H1 (cell line): ENCODE measurements at places on chromosomes 5 and 9. TPM values are rescaled to one million over a fixed set of nuclear protein-coding genes. Genes with fewer than 3 reads are reported as not detected.

DNA sequence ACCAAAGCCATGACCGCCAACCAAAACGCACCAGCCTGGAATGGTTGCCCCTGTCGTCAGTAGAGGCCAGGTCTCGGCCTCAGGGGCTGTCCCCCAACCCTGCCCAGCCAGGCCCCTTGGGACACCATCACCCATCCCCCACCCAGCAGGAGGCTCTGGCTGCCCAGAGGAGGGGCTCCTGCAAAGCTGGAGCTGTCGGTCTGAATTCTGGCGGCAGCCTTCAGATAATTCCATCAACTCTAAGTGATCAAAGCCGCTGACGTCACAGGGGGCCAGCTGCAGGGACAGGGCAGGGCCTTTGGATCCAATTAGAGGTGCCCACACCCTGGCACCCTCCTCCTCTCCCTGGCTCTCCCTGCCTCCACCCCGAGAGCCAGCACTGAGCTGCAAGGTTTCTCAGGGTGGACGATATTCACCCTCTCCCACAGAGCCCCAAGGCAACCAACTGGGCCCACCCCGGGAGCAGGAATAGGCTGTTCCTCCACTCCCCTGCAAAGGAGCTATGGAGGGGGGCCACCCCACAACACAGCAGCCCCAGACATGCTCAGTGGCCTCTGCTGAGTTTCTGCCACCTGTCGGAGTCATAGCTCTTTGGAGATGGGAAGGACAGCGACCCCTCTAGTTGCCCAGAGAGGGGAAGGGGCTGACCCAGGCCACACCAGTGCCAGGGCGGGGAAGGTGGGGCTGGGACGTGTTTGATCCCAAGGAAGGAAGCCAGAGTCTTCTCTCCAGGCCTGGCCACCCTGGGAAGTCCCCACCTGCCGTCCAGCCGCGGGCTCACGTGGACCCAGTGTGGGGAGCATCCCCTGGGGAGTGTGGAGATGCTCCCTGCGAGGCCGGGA, 78.4 kb downstream of the NTNG2 start:
- no peak for DNase-seq

DNA sequence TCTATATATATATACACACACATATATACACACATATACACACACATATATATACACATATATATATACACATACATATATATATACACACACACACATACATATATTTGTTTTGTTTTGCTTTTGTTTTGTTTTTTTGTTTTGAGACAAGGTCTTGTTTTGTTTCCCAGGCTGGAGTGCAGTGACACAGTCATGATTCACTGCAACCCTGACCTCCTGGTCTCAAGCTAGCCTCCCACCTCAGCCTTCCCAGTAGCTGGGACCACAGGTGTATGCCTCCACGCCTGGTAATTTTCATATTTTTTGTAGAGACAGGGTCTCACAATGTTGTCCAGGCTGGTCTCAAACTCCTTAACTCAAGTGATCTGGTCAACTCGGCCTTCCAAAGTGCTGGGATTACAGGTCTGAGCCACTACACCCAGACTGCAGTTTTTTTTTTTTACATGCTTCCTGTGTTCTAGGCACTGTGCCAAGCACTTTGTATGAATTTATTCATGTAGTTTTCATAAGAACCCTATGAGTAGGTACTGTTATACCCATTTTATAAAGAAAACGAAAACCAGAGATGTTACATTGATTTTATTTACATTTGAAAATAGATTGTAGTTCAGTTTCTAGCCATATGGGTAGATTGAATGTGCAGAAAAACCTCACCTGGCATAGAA, 120.7 kb downstream of the PBX3 start:
- DNase-seq, result no peak

The SELENOP gene
- 17.0 and 19.4 TPM in 2 replicates for total RNA-seq

The ADAMTS12 gene
- total RNA-seq, result 12.3 and 12.8 TPM in 2 replicates

DNA sequence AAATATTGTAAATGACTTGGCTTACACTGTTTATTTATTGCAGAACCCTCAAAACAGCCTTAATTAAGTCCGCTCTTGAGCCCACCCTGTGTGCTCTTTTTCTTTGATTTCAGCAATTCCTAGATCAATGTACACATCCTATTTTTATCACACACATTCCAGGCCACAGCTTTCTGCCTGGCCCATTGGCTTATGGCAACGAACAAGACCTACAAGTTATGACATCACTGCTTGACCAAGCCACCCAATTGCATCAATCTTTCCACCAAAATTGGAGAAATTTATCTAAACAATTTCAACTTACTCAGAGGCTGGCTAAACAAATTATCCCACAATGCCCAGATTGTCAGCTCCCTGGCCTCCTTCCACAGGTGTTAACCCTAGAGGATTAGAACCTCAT, 158.4 kb downstream of the CPLANE1 start:
- no peak for DNase-seq

DNA sequence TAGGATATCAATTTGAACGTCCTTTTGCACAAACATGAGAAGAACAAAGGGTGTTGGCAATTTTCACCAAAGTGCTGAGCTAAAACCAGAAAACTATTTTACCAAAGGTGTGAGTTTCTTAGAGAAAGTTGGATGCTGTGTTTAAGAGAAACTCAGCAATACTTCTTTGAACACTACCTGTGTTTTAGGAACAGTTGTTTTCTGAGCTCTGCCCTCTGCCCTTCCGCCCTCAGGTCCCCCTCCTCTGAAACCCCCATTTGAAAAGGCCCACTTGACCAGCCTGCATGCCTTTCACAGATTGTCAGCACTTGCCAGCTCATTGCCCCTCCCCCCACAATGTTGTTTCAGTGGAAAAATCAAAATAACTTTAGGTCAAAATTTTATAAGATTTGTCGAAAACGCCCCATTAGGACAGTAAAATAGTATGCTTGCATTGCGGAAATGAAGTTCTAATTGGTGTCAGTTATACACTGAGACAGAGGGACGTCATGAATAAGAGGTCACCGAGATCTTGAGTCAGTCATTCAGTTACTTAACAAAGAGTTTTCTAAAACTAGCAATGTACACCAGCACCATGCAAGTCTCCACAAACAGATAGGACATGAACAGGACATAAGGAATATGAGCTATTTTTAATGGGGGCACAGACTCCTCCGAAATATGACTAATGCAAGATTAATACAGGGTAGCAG, 61.9 kb upstream of the IL7R start:
- DNase-seq, result no peak

DNA sequence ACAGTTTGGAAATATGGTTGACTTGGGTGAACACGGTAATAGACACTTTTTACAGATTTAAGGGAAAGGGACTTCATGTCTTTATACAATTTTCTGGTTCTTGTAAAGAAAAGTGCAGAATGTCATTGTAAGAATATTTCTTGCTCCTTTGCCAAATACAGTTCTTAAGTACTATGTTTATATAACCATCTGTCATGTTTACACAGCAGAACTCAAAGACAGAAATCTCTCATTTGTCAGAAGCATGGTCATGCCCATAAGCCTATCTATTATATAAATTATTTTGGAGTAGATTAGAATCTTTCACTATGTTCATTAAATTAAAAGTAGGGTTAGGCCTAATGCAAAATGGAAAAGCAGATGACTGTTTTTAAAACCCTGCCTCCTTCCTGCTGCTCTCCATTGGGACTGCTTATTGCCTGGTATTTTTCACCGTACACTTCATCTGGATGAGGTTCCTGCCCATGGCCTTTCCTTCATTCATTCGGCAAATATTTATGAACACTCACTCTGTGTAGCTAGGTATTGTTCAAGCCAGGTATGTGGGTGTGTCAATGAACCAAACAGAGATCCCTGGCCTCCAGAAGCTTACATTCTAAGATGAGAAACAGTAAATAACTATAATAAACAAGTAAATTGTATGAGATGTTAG, 558.1 kb downstream of the NR2F1-AS1 start:
- no peak for DNase-seq

DNA sequence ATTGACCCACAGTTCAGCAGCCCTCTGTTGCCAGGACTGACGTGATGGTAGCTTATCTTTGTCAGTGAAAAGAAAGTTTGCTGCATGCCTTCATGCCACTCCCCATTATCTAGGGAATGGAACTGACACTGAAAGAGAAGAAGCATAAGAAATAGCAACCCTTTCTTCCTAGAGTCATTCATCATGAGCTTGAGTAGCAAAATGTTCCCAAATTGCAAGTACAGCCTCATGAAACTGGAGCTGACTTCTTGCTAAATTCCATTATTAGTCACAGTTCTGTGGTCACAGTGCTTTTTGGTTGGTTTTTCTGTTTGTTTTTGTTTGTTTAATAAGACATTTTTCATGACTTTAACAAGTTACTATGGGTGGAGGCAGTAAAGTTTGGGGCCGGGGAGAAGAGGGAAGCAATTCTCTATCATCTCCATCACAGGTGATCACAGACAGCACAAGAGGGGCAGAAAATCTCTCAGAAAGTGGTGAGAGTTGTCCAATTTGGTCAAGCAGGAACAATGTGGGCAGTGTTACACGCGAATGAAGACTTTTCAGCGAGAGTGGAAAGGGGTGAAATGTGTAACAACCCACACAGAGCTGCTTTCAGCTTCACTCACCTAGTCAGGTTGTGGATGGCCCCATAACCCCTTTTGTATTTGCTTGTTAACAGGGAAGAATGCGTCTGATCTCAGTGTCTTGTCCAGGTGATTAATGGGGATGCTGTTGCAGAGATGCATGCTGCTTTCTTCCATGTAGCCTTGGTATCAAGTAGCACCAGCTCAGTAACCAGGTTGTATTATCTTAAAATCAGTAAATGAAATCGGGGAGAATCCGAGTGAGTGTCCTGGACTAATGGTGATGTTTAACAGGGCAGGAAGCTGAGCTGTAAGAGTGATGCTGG, 440.4 kb downstream of the DMRT2 start:
- no peak for DNase-seq

GRCh38 chr5:81226286-81226685, 6.8 kb upstream of the CKMT2 start:
- no peak for DNase-seq

The FAM151B gene
- 0.71 and 1.1 TPM in 2 replicates for total RNA-seq

DNA sequence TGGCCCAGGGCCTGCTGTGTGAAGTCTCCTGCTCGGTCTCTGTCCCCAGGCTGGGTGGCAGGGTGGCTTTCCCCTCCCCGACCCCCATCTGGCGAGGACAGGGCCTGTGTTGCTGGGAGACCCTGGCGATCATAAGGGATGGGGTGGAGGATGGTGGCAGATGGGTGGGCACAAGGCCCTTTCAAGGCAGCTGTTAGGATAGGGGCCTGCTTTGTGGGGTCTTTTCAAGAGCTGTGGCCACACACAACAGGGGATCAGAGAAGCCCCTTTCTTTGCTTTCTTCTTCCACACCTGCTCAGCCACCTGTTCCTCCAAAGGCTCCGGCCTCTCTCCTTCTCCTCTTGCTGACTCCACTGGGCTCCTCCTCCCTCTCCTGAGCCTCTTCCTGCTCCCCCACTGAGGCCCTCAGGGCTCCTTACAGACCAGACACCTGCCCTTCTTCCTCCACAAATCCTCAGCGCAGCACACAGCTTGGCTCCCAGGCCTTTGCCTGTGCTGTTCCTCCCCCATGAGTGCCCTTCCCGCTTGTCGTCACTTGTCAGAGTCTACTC, 15.0 kb upstream of the NEURL1B start:
- DNase-seq, result no peak

The C5 gene
- total RNA-seq, result 0.15 and 0.24 TPM in 2 replicates

DNA sequence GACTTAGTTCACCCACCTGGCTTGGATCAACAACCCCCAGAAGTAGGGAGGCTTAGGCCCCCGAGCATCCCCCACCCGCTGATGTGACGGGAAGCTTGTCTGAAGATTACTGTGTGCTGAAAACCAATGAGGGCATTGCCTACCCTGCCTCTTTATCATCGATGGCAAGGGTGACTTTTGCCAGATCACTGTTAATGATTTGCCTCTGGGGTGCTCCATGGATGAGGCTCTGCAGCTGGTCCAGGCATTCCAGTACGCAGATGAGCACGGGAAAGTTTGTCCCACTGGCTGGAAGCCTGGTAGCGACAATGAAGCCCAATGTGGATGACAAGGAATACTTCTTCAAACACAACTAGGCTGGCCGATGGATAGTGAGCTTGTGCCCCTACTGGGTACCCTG, 22.0 kb downstream of the RUFY1 start:
- DNase-seq, result no peak

GRCh38 chr5:55577353-55578060, 42.7 kb upstream of the PLPP1 start:
- DNase-seq, result no peak

DNA sequence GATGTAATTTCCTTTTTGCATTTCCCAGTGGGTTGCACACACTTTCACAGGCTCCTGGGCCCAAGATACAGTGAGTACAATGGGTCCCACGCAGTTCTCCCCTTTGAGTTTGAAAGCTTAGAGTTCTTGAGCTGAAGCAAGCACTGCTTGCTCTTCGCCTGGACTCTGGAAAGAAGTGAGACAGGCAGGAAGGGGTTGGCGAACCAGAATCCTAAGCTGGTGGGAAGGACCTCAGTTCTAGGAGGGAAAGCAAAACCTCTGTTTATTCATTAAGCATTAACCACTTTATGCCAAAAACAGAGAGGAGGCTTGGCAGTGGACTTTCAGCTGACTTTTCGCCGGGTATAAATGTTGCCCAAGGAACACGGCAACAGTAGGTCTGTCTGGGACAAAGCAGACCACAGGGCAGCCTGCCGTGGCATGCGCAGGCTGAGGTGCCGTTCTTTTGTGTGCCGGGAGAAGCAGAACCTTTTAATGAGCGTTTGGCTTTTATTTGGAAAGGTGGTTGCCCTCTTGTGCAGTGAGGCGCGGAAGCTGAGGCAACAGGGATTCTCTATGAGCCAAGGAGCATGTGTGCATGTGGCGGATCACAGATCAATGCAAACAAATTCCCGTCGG, 239.9 kb upstream of the PANK3 start:
- no peak for DNase-seq

GRCh38 chr9:100521282-100521681, 48.3 kb downstream of the TMEFF1 start:
- no peak for DNase-seq

The CRAT gene
- 7.2 and 8.2 TPM in 2 replicates for total RNA-seq

The NINJ1 gene
- 28.2 TPM in 2 replicates for total RNA-seq

The C9orf43 gene
- total RNA-seq, result 0.36 and 0.52 TPM in 2 replicates

The PIP5KL1 gene
- total RNA-seq, result 12.2 and 13.4 TPM in 2 replicates

- no peak for DNase-seq
Measured at GRCh38 chr5:171428809-171429542, 9.5 kb downstream of the FGF18 start.

DNA sequence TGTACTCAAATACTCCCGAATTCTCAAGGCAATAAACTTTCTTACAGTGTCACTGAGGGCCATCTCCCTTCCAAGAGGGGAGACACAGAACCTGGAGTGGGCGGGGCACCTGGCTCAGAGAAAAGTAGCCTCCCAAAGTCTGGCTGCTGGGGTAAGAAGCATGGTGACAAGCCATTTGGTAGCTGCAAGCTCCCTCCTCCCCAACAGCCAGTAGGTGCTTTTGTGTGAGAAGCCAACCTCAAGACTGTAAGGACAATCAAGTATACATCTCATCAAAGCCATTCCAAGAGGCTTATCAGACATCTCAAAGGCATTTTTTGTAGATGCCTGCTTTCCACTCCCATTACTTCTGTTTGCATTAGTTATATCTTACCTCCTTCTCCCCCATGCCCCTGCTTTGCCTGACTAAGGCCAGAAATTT, 1.4 kb downstream of the DAB2 start:
- DNase-seq, result no peak

- DNase-seq, result no peak
Measured at GRCh38 chr5:95519151-95519550, 35.6 kb downstream of the SKIC3 start.

The HRCT1 gene
- not detected in 2 replicates for total RNA-seq
